Hypothalamus (tissue), 51 donors: ENCODE measurements at places on chromosomes 3 and 15.

- no peak for DNase-seq
These were observed 391.3 kb upstream of the TPRG1 start for GRCh38 chr3:188780193-188781147.

DNA sequence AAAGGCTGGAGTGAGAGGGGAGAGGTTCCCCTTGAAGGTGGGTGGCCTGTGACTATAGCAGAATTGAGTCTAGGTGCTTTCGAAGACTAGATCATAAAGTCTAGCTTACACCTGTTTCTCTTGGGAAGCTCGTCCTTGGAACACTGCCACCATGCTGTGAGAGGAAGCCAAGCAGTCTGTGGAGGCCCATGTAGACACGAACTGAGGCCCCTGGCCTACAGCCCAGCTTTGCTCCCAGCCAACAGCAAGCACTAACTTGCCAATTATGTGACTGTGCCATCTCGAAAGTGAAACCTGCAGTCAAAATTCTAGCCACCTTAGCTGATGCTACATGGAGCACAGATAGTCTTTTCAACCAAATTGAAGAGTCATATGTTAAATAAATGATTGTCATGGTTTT lies 190.5 kb upstream of the NECTIN3 start:
- DNase-seq, result peak; percentile 18

DNA sequence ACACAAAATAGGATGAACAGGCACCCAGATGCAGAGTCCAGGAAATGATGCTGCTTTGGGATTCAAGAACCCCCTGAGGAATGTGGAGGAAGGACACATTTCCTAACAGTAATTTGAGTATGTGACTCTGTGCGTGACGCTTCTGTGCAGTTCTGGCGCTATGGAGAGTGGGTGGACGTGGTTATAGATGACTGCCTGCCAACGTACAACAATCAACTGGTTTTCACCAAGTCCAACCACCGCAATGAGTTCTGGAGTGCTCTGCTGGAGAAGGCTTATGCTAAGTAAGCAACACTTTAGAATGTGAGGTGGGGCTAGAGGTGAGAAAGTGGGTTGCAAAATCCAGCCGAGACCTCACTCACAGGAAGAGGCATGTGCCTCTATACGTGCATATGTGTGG lies 28.3 kb downstream of the CAPN3 start:
- no peak for DNase-seq

DNA sequence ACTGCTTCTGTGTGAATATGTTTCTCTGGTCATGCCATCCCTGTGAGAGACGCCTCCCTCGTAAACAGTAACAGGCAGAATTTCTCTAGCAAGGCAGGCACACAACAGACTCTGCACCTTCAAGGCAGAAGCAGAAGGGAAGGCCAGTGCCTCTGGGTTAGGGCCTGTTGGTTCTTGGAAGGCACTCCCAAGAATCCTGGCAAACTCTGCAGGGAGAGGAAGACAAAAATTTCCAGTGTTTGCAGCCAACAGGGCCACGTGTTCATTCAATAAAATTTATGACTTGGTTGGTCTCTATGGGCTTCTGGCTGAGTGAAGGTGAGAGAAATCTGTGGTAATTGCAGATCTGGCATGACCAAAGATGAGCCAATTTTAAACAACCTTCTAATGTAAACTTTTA lies 39.3 kb downstream of the NFKBIZ start:
- no peak for DNase-seq

GRCh38 chr15:70430069-70430468 lies 332.4 kb upstream of the TLE3 start:
- no peak for DNase-seq

GRCh38 chr3:58210761-58211460 lies at the start of gene DNASE1L3:
TSS of gene DNASE1L3 (minus strand) at chr3:58210972. CDS start at chr3:58210906, 66 bp downstream.
- DNase-seq, result no peak

DNA sequence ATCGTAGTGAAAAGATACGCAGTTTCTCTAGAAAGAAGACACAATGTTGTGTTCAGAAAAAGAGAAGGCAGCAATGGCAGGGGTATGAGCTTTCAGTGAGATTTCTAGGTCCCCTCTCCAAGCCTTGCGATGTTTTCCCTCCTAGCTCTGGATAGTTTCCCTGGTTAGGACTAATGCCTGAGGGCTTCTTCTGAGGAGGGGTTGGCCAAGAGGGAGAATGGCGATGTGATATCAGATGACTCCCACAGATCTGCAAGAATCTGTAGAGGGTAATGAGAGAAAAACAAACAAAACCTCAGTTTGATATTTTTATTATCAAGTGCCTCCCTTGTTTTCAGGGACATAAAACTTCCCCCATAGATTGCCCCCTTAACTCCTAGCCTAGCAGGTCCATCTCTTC lies 4.1 kb upstream of the CLDN1 start:
- DNase-seq, result no peak

GRCh38 chr3:70120357-70120966 lies 120.9 kb downstream of the SAMMSON start:
- no peak for DNase-seq

DNA sequence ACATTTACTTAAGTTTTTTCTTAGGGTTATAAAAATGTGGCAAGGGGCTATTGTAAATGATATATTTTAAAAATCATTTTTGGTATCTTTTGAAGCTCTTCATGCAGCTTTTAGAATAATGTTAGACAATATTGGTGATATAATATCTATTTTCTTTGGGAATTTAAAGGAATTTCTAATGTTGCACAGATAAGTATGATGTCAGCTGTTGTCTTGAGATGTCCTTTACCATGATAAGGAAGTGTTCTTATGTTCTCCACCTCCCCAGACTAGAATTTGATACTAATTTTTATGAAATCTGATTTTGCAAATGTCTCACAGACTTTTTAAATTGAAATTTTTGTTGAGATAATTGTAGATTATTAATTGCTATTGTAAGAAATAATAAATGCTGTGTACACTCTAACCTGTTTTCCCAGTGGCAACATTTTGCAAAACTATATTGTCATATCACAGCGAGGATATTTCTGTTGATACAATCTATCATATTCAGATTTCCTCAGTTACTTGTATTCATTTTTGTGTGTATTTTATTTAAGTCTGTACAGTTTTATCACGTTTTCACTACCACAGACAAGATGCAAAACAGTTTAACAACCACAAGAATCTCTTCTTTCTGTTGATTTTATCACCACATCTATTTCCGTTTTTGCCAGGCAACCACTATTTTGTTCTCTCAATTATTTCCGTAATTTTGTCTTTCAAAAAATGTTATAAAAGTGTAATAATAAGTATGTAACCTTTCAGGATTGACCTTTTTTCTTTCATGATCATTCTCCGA lies 55.4 kb downstream of the SPRED1 start:
- no peak for DNase-seq

DNA sequence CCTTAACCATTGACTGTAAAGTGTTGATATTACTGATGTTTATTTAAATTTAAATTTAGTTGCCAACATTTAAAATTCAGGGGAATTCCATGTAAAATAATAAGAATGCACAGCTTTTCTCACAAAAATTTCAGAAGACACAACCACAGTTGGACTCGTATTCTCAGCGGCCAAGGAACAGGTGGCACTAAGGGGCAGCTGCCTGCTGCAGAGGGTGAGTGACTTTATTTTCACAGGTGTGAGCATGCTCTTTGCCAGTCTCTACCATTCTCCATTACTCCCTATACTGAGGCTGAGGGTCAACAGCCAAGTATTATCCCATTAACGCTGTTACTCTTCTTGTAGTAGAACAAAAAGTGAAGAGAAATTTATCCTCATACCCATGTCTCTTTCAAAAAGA lies 92.1 kb upstream of the GADL1 start:
- no peak for DNase-seq

GRCh38 chr3:69240651-69241568 lies 118.5 kb upstream of the LMOD3 start:
- no peak for DNase-seq

GRCh38 chr3:119401069-119401468 lies 62.3 kb downstream of the TMEM39A start:
- no peak for DNase-seq

- DNase-seq, result no peak
These were observed 101.5 kb upstream of the UBE2E1 start for GRCh38 chr3:23704298-23704697.

DNA sequence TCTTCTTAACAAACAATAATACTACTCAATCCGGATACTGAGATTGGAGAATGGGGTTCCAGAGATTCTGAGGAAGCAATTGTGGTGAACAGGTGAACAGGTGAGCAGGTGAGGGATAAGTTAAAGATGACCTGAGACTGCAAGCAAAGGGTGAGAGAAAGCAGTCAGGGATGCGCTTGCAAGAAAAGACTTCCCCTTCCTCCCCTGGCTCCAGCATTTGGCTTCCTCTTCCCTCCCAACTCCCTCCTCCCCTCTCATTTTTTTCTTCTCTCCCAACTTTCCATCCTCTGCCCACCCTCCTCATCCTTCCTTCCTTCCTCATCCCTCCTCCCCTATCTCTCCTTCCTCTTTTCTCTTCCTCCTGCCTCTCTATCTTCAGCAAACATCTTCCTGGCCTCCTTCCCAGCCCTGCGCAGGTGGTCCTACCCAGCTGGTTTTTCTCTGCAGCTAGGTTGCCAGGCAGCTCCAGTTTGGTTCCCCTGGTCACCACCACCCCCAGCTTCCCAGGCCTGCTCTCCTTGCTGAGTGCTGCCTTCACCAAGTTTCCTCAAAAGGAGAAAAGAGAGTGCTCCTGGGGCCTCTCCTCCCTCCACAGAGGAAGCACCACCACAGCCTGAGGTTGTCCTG lies 10.4 kb upstream of the VIPR1 start:
- DNase-seq, result no peak

GRCh38 chr15:57133127-57133968 lies 214.9 kb downstream of the TCF12 start:
- no peak for DNase-seq

DNA sequence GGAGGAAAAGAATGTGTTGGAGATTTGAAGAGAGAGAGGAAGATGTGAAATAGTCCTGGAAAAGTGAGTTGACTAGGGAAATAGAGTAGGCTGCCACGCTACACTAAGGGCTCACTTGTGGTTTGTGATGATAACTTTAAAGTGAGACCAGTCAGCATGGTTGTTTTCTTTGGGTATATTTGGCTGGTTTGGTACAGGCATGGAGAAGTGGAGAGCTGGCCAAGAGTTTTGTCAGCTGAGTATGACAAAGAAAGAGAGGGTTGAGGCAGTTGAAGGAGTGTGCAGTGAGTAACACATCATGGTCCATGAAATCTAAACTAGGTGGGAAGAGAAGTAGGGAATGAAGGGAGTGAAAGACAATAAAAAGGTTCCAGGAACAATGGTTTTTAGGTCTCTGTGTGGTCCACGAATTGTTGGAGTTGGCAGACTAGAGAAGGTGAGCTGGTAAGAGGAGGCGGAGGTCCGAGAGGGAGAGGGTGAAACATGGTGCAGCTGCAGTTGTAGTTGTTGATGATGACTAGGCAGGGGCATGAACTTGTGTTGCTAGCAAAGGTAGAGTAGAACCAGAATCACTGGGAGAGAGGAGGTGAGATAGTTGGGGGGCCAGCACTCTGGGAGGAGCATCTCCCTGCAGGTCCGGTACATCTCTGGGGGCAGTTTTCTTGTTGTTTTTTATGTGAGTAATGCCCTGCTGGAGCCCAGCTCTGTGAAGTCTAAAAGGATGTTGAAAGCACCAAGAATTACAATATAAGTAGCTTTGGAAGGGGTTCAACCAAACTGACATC lies 21.0 kb downstream of the ZNF80 start:
- DNase-seq, result no peak

DNA sequence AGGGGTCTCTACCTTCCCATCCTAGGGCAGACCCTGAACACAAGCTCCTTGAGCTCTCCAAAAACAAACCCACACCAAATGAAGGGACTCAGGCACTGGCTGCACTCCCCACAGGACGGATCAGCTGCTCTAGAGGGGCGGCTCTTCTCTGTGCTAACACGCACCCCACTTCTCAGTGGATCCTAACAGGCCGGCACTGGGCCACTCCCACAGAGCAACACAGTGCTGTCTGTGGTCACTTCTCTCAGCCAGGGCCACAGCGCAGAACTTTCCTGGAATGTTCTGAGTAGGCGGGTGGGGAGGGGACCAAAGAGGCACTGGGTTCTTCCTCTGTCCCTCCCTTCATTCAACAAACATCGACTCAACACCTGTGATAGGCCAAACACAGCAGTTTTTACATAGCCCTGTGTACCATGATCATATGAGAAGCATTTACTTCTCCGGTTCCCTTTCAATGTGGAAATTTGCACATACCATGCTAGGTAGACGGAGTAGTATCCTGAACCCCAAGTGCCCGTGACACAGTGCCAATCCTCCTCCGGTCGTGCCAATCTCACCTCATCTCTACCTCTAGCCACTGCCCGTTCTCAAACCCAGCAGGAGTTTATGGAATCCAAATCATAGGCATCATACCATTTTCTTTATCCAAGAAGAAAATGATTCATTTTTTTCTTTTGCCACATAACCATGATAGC lies 98.1 kb downstream of the LRIG1 start:
- no peak for DNase-seq

DNA sequence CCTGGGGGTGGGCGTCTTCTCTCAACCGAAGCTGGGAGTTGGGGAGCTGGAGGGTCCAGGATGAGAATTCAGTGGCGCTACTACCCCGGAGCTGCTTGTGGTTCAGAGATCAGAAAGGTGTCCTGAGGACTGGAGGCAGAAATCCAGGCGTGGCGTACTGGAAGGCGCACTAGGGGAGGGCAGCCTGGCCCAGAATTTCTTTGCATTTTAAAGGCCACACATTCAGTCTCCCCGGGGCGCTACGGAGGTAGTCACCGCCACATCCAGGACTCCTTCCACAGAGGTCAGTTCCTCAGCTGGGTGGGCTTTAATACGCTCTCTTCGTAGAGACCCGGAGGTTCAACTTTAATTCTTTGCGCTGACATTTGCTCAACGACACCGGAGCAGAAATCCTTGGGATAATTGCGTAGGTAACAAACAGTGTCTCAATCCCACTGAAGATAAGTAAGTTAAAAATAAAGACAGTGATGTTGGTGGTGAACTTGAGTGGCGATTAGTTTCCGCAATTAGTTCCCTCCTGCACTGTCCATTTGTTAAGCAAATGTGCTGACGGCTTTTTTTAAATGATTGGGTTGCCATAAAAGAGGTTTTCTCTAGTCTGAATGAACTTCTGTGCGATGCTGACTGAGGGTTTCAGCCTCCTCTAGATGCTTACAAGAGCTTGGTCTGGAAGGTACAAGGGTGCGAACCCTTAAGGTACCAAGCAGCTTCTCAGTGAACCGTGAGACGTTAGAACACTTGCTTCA lies 535 bp downstream of the MCTP2 start:
- DNase-seq, result no peak

DNA sequence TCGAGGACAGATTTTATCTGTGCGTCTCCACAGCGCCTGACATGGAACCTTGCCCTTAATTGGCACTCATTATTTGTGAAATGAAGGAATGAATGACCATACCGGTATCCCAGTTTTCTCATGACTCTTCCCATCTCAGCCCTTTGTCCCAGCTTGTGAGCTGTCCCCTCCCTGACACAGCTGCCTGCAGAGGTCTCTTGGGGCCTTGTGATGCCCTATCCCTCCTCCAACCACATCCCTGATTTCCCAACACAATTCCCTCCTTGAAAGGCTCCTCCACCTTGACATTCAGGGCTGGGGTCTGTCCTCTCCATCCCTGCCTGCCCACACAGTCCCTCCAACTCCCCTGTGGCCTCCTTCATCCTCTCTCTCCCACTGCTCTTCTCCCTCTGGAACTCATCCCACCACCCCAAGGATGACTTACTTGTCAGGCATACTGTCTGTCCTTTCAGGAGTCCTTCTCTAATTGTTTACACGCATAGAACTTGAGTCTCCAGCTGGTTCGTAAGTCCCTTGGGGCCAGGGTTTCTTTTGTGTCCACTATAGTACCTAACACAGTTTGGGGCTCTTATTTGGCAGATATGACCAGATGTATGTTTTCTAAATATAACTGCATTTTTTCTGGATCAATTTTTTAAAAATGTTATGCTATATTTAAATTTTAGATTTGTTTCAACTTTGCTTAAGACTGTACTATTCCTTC lies 35.6 kb upstream of the FILIP1L start:
- no peak for DNase-seq

GRCh38 chr3:113167825-113168801 lies 43.2 kb upstream of the BOC start:
- no peak for DNase-seq
